ENCODE measurements at places on chromosomes 16 and 17.

DNA sequence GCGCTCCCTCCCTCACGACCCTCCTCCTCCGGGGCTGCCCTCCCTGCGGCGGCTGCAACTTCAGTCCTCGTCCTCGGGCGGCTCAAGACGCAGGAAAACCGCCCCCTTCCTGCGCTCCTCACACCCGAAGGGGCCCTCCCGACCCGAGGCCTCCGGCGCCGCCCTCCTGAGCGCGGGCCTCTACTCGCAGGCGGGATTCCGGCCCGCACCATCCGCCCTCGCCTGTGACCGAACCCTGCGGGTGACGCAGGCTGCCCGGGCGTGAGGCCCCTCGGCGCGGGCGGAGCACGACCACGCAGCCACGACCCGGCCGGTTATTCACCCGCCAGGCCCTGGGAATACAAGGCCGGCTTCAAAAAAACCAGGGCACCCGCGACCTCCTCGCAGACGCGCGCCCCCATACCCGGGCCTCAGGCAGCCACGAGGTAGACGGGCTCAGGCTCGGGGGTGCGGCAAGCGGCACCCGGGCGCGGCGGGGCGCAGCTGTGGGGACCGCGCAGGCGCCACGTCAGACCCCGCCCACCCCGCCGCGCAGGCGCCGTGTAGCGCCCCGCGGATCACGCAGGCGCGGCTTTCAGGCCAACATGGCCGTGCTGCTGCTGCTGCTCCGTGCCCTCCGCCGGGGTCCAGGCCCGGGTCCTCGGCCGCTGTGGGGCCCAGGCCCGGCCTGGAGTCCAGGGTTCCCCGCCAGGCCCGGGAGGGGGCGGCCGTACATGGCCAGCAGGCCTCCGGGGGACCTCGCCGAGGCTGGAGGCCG is at the start of gene SPG7:
Gene SPG7 (plus strand): TSS at position 570 of the 757 bp plus-strand sequence. CDS start 15 bp downstream, at position 585.
- ATAC-seq: peak; percentile 89

DNA sequence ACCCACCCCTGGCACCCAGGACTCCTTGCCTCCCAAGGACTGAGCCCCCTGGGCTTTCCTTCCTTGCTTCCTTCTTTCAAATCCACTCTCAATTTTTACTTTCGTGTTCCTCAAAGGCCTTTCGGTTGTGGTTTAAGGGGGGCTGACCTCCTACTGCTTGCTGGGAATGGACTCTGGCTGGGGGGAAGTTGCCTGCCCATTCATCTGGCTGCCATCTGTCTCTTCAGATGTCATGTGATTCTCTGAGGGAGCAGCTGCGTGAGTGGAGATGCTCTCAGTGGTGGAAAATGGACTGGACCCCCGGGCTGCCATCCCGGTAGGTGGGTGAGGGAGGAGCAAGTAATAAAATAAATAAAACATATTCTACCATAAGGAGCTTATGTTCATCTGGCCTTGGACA is 93.8 kb upstream of the RPRML start:
- ATAC-seq: no peak

GRCh38 chr16:74758801-74759200 is 15.8 kb downstream of the FA2H start:
- ATAC-seq: no peak

DNA sequence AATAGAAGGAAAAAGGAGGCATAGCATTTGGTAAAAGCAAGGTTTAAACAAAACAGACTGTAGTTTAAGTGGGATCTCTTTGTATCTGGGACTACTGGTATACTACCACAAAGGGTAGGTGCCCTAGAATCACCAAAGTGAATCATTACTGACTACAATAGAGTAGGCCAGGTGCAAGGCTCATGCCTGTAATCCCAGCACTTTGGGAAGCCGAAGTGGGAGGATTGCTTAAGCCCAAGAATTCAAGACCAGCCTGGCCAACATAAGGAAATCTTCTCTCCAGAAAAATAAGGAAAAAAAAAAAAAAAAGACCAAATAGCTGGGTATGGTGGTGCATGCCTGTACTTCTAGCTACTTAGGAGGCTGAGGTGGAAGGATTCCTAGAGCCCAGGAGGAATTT is 60.8 kb upstream of the CORO6 start:
- ATAC-seq: no peak

- peak; percentile 13 for ATAC-seq
Measured at GRCh38 chr17:42422958-42423712, at the start of gene CAVIN1. Gene CAVIN1 (minus strand): TSS chr17:42423256. CDS start chr17:42423097, 159 bp downstream.

GRCh38 chr17:797236-797840 is 15.2 kb downstream of the MRM3 start:
- ATAC-seq: no peak

DNA sequence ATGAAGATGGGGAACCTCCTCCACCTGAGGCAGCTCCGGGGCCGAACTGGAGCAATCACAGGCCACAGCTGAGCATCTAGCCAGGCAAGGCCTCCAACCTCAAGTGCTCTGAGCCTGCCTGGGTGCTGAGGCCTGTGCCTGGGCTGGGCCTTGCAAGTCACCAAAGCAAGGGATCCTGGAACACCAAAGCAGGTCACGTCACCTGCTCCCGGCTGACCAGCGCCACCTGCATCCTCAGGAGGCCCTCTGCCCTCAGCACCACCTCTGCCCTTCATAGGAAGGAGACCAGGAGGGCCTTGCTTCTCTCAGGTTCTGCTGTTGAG is 68.0 kb downstream of the SMPD3 start:
- ATAC-seq: no peak

- ATAC-seq: no peak
Measured at GRCh38 chr17:76082326-76083251, 3.6 kb downstream of the ZACN start.

- peak; percentile 88 for ATAC-seq
Measured at GRCh38 chr16:15434425-15435215, at the start of gene BMERB1. Gene BMERB1 (plus strand): TSS chr16:15434588. CDS start chr16:15434654, 66 bp downstream.

- no peak for ATAC-seq
Measured at GRCh38 chr16:11740567-11740966, 2.1 kb downstream of the TXNDC11 start.

DNA sequence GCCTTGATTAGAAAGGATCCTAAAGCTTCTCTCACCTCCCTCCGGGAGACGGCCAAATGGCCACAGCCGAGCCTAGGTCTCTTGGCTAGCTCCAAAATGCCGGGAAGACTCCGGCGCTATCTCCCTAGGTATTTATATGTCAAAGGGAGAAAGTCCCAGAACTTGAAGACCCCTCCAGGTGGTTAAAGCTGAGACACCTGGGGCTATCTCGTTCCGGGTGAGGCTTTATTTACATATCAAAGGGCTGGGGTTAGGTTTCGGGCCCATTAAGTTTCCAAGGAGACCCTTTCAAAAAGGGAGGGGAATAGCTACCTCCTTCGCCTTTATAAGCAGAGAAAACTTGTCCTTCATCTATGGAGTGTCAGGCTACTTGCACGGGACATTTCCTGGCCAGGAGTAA is 70.9 kb upstream of the KIFC3 start:
- no peak for ATAC-seq

DNA sequence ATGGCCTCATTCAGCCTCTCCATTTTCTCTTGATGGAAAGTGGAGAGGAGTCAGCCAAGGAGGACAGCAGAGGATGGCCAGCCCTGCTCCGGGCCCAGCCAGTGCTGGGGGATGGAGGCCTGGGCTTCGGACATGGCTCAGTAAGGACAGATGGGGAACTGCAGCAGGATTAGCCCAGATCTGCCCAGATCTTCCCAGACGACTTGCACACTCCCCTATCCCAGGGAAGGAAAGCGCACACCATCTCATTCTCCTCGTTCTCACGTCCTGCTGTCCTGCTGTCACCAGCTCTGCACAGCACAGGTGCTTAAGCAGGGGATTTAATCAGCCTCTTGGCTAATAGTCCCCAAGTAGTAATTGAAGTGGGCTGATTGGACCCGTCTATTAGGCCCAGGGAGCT is 100.2 kb upstream of the SDK2 start:
- ATAC-seq: no peak

GRCh38 chr17:58329035-58329809 is 627 bp upstream of the TSPOAP1 start:
- peak; percentile 63 for ATAC-seq

DNA sequence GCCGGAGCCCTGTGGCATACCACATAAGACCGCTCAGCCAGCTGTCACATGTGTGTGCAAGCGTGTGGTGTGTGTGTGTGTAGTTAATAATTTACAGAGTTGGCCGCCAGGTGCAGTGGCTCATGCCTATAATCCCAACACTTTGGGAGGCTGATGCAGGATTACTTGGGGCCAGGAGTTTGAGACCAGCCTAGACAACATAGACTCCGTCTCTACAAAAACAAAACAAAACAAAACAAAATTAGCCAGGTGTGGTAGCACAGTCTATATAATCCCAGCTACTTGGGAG is 20.4 kb downstream of the SOCS1 start:
- ATAC-seq: no peak

DNA sequence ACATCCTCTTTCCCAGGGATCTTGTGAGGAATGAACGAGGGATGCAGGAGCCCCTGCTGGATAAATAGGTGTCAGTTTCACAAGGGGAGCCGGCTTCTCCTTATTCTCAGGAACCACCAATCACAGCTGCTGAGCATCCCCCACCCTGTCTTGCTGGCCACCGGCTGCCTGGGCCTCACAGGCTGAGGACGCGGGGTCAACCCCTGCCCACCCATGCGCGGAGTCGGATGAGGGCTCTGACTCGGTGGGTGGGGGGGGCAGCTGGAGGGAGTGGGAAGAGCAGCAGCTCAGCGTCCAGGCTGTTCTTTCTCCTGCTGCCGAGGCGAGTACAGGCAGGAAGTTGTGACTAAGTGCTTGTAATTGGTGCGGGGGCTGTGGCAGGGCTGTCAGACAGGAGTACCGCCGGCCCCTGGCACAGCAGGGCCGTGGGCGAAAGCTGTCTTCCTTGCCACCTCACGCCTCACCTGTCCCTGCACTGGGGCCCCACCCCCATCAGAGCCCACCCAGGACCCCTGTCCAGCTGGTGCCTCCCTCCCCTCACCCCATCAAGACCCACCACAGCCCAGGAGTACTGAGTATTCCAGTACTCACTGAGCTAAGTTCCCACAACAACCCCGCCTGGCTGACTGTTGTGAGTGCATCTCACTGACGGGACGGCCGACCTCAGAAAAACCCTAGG is 11.0 kb upstream of the DPEP1 start:
- peak; percentile 64 for ATAC-seq

GRCh38 chr17:29090750-29091605 is 48.0 kb downstream of the PIPOX start:
- no peak for ATAC-seq

- no peak for ATAC-seq
Measured at GRCh38 chr16:58656899-58657298, 27.3 kb upstream of the CNOT1 start.

DNA sequence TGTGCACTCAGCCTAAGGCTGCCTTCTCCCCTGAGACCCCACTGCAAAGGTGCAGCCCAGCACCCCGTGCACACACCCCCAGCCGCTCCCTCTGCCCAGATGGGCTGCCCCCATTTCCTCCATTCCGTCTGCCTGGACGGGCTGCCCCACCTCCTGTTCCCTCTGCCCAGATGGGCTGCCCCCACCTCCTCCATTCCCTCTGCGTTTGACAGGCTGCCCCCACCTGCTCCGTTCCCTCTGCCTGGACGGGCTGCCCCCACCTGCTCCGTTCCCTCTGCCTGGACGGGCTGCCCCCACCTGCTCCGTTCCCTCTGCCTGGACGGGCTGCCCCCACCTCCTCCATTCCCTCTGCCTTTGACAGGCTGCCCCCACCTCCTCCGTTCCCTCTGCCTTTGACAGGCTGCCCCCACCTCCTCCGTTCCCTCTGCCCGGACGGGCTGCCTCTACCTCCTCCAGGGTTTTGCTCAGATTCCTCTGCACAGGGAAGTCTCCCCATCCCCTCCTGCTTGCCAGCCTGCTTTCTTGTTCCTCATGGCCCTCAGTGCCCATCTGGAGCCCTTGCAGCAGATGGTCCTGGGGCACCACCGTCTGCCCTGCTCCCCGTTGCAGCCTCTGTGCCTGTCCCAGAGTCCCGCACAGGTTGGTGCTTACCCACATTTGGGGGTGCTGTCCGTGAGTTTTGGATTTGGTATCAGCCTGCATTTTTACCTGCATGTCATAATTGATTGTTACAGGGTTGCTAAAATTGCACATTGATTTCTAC is 23.4 kb upstream of the IL17C start:
- ATAC-seq: no peak

- ATAC-seq: no peak
Measured at GRCh38 chr17:10838682-10839081, 795 bp upstream of the PIRT start.

- ATAC-seq: no peak
Measured at GRCh38 chr17:59151591-59151990, 3.4 kb downstream of the SKA2 start.

GRCh38 chr17:66949501-66949900 is 15.0 kb upstream of the CACNG4 start:
- ATAC-seq: no peak

DNA sequence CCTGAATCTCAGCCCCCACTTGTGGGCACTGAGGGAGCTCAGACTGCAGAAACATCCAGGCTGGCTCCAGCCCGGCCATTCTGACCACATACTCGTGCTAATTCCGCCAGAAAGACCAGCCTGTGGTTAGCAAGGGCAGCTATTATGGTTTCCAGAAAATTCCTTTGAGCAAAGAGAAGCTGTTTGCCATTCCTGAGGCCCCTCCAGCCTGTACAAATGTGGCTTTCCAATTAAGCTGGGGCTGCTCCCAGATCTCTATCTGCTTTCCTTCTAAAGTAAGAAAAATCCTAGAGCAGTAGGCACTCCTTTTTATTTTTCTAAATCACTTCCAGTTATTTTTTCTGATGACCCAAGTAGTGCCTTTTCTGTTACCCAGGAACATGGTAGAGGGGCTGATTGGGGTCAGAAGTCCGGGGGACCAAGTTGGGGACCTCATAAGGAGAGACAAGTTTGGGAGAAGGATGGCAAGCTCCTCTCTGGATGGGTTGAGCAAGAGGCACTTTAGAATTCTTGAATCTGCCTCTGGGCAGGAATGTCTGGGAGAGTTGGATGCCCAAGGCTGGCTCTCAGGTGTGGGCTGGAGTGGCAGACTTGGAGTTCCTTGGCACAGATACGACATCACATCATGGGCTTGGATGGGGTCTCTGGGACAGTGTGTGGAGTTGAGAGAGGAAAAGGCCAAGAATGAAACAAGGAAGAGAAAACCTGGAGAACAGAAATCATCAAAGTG is 83.3 kb upstream of the TNRC6C start:
- ATAC-seq: no peak

DNA sequence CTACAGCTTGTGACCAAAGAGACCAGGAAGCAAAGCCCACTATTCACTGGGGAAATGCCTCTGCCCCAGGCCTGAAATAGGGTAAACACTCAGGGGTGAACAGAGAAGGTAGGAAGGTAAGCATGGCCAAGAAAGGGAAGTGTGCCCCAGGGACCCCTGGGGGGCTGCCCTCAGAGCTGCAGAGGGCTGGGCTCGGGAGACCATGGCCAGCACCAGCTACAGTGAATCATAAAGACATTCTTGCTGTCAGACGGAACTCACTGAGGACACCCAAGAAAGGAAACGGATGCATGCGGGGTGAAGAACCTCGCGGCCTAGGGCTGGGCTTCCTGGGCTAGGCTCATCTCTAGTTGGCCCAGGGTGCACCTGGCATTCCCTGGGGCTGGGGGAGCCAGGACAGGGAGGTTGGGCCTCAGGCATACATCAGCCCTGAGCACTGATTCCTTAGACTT is 9.6 kb downstream of the HIC1 start:
- peak; percentile 89 for ATAC-seq

- no peak for ATAC-seq
Measured at GRCh38 chr17:17822189-17822588, 14.6 kb downstream of the SREBF1 start.

GRCh38 chr17:72421128-72422092 is 300.6 kb downstream of the SOX9 start:
- ATAC-seq: peak; percentile 74
